Pancreas (tissue), 10 donors: ENCODE measurements at places on chromosomes 7 and 10. TPM values are rescaled to one million over a fixed set of nuclear protein-coding genes. Genes with fewer than 3 reads are reported as not detected.

GRCh38 chr7:65235586-65235985, 138.1 kb upstream of the ZNF92 start:
- DNase-seq = no peak
- no peak overlapping the region for H3K4me3 ChIP-seq
- H3K27ac ChIP-seq = no peak overlapping the region

DNA sequence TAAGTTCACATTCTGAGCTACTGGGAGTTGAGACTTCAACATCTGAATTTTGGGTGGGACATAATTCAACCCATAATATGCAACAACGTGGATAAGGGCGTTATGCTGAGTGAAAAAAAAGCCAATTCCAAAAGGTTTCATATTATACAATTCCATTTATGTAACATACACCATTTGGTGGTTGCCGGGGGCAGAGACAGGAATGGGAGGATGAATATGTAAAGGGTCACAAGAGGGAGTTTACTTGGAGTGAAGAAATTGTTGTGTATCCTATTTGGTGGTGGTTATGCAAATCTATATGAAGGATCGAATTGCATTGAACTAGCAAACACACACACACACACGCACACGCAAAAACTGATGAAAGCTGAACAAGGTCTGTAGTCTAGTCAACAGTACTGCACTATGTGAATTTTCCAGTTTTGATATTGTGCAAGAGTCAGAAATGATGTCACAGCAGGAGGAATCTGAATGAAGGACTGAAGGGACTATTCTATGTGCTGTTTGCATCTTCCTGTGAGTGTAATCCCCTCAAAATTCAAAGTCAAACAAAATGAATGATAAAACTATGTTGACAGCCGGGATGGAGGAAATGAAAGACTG, 249.2 kb upstream of the HABP2 start:
- no peaks in the 10 kb centered on the region for H3K27me3 ChIP-seq
- no peak overlapping the region for H3K27ac ChIP-seq
- H3K4me3 ChIP-seq = no peak overlapping the region
- no peaks in the 10 kb centered on the region for H3K36me3 ChIP-seq
- H3K4me1 ChIP-seq = no peaks in the 10 kb centered on the region
- DNase-seq = no peak

- H3K27me3 ChIP-seq = no peaks in the 10 kb centered on the region
- no peak overlapping the region for H3K27ac ChIP-seq
- no peak for DNase-seq
- H3K36me3 ChIP-seq = no peaks in the 10 kb centered on the region
- no peaks in the 10 kb centered on the region for H3K4me1 ChIP-seq
These were observed 29.8 kb downstream of the BCAP29 start for GRCh38 chr7:107609811-107610261.

DNA sequence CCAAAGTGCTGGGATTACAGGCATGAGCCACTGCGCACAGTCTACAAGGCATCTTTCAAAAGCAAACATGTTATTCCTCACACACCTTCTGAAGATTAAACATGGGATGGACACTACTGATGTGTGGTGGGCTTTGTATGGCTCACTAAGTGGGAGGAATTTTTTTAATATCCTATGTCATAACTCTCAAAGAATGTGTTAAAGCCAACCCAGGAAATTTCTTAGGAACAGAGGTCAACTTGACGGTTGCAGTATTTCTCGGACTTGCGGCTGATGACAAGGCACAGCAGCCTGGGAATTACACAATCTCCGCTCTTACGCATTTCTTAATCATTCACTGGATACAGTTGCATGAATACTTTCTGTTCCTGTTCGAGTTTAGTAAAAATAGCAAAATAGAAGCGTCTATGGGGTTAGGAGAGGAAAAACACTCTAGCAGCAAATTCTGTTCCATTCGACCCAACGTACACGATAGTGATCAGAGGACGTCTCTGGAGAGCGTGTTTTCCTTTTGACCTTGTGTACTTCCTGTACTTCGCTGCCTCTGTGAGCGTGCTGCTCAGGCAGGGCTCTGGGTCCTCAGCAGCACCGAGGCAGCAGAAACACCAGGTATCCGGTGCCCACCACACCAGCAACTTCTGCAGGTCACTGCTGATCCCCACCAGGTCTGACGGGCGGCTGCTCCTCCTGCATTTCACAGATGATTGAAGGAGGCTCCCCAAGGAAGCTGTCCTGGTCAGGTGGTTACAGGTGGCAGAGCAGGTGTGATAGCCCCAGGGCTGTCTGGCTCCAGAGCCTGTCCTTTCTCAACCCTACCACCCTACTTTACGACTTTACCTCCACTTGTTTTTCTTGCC, 26.4 kb upstream of the SRGN start:
- H3K4me1 ChIP-seq = peaks cover 4% of the 10 kb centered on the region
- no peaks in the 10 kb centered on the region for H3K27me3 ChIP-seq
- peak overlapping the region; percentile 73 for H3K27ac ChIP-seq
- no peaks in the 10 kb centered on the region for H3K36me3 ChIP-seq
- peak overlapping the region; percentile 14 for H3K4me3 ChIP-seq
- no peak for DNase-seq

DNA sequence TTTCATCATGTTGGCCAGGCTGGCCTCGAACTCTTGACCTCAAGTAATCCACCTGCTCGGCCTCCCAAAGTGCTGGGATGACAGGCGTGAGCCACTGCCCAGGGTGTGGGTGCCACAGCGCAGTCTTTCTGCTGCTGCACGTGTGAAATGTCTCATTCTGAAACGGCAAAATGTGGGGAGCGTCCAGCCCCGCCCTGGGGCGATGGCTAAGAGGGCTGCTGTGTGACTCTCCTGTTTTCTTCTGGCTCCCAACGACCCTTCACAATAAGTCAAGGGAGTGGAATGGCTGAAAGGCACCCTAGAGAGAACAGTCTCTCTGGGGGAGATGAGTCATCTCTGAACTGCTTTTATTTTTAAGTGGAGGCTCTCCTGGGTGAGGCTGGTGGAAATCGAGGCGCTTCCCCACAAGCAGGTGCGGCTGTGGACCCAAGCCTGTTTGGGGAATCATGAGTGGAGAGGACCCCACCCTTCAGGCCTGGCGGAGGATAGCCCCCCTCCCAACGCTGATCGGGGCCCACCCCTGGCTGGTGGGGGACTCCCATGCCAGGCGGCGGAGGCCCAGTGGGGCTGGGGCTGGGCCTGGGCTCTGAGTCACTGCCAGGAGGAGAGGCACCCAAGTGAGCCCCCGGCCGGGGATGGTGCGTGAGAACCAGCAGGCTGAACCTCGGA, 18.0 kb downstream of the ADAP1 start:
- no peaks in the 10 kb centered on the region for H3K27me3 ChIP-seq
- no peaks in the 10 kb centered on the region for H3K36me3 ChIP-seq
- H3K4me3 ChIP-seq = no peak overlapping the region
- no peaks in the 10 kb centered on the region for H3K4me1 ChIP-seq
- no peak overlapping the region for H3K27ac ChIP-seq

- H3K27me3 ChIP-seq = no peaks in the 10 kb centered on the region
- DNase-seq = no peak
- peak overlapping the region; percentile 97 for H3K27ac ChIP-seq
- H3K4me3 ChIP-seq = peak overlapping the region; percentile 95
- H3K36me3 ChIP-seq = no peaks in the 10 kb centered on the region
These were observed 1.8 kb downstream of the SMURF1 start for GRCh38 chr7:99141841-99142726.

- H3K36me3 ChIP-seq = no peaks in the 10 kb centered on the region
- H3K4me3 ChIP-seq = no peak overlapping the region
- DNase-seq = no peak
- no peaks in the 10 kb centered on the region for H3K4me1 ChIP-seq
These were observed 5.7 kb downstream of the HECTD2 start for GRCh38 chr10:91415816-91416215.

Gene MBL2
- not detected for polyA plus RNA-seq

DNA sequence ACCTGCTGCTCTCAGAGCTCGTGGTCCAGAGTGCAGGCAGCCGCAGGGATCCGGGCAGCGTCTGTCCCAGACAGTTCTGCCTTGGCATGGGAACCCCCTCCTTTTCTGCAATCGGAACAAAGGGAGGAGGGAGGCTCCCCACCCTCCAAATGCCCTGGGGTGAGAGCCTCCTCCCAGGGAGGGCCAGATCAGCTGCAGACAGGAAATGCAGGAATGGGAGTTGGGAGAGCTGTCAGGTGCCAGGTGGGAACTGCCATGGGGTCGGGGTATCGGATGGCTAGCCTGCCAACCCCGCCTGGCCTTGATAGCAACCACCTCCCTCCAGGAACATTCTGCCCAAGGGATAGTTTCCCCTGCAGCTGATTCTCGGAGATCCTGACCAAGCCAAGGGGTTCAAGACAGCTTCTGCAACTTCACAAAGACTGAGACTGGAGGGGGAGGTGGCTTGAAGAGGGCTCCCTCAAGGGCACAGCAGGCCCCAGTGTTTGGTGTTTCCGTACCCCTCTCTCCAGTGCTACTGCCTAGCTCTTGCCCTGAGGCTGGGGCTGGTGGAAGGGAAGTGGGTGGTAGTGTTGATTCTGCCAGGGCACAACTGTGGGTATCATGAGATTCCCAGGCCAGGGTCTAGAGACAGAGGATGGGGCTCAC, at the start of gene CALML5:
CALML5 (minus strand) TSS at position 78 of the 648 bp plus-strand sequence. CDS start 132 bp downstream, outside the sequence.
- H3K27me3 ChIP-seq = no peaks in the 10 kb centered on the region
- H3K4me1 ChIP-seq = peaks cover 21% of the 10 kb centered on the region
- H3K36me3 ChIP-seq = no peaks in the 10 kb centered on the region
- no peak within 1 kb of the TSS for H3K27ac ChIP-seq

- H3K27ac ChIP-seq = no peak overlapping the region
- H3K4me3 ChIP-seq = no peak overlapping the region
- no peak for DNase-seq
- H3K36me3 ChIP-seq = no peaks in the 10 kb centered on the region
These were observed 142.1 kb upstream of the LANCL2 start for GRCh38 chr7:55223023-55223422.

Gene C7orf33
- not detected for polyA plus RNA-seq

DNA sequence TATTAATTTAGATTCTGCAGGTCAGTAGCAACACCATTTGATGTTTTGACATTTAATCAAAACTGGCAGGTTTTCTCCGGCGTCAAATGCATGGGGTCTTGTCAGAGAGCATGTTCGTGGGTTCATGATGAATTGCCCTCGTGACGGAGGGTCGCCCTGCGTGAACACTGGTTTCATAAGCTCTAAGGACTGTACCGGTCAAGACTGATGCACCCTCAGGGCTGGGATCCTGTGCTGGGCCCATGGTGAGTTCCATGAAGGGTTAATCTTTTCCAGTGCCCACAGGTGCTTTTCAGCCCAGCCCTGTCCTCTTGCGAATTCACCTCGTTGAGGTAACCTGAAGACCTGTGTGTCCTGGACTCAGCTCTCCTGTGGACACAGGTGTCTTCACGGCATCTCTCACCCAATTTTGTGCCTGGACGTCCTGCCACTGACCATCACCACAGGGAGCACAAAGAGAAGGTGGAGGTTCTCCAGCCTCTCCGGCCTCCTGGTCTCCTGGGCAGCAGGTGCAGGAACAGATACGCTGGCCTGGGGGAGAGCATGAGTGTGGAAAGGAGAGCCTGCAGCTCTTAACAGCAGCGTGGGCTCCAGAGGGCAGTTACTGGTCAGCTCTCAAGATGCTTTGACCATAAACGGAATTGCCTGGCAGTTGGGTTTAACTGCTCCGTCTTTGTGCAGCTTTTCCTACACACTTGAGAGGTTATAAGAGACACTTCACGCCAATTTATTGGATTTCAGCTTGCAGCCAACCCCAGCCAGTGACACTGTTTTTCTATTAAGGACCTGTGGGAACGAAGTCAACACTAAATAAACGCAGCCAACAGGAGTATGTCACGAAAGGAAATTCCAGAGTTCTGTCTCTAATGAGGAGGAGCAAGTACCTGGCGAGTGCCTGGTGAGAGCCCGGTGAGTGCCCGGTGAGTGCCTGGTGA, 37.4 kb upstream of the CFAP46 start:
- H3K27ac ChIP-seq = no peak overlapping the region
- no peaks in the 10 kb centered on the region for H3K4me1 ChIP-seq
- H3K36me3 ChIP-seq = no peaks in the 10 kb centered on the region
- H3K27me3 ChIP-seq = no peaks in the 10 kb centered on the region

- no peaks in the 10 kb centered on the region for H3K27me3 ChIP-seq
- no peak overlapping the region for H3K27ac ChIP-seq
- DNase-seq = no peak
These were observed 8.8 kb upstream of the FZD8 start for GRCh38 chr10:35650894-35651293.

Gene OSBPL3
- polyA plus RNA-seq = 4.7 TPM

DNA sequence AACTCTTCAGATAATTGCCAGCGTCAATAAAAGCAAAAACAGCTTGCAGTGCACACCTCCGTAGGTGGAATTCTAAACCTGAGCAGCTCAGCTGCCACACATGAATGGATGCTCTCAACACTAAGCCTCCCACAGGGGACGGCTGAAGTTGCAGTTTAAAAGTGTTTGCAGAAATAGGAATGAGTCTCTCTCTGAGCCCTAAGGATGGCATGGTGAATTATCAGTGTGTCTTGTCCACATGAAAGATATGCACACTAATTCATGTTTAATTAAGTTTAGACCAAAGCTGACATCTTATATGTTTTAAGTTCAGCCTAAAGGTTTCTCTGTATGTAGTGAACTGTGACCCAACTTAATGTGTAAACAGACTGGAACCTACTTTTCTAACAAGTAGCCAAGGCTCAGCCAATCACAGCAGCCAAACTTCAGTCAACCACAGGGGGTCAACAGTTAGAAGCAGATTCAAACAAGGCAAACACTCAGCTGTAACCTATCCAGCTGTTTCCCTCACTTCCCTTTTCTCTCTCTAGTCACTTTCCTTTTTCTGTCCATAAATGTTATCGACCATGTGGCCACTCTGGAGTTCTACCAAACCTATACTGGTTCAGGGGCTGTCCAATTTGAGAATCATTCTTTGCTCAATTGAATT, 38.1 kb downstream of the CTTNBP2 start:
- no peak for DNase-seq
- H3K27me3 ChIP-seq = no peaks in the 10 kb centered on the region
- H3K36me3 ChIP-seq = no peaks in the 10 kb centered on the region
- H3K4me3 ChIP-seq = no peak overlapping the region

DNA sequence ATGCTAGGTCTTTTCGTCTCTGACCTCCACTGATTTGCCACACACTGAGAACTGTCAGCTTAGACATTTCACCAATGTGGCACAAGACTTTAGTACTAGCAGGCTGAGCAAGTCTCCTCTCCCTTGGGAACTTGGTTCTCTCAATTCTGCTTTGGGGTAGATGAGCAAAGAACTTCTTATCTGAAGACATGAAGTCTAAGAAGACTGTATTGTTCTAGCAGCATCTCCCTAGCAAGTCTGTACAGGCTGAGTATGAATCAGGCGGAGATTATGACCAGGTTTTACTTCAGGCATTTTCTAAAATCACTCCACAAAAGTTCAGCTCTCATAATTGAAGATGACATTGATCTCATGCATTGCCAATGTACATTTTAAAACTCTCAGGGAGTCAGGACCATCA, 23.8 kb upstream of the STN1 start:
- H3K36me3 ChIP-seq = no peaks in the 10 kb centered on the region
- no peaks in the 10 kb centered on the region for H3K27me3 ChIP-seq
- DNase-seq = no peak
- H3K4me3 ChIP-seq = no peak overlapping the region

Gene HOXA3
- polyA plus RNA-seq = 0.56 TPM
